ENCODE measurements at places on chromosomes 6 and 20.

- H3K27me3 ChIP-seq: no peaks in the 10 kb centered on the region
- no peak overlapping the region for H3K27ac ChIP-seq
- no peak for DNase-seq
- H3K4me1 ChIP-seq: no peaks in the 10 kb centered on the region
- no peaks in the 10 kb centered on the region for H3K36me3 ChIP-seq
Observed at GRCh38 chr6:131688286-131688685, 12.9 kb downstream of the OR2A4 start.

GRCh38 chr6:159951772-159952171 is 17.1 kb upstream of the IGF2R start:
- no peaks in the 10 kb centered on the region for H3K36me3 ChIP-seq
- no peak overlapping the region for H3K4me3 ChIP-seq
- no peaks in the 10 kb centered on the region for H3K27me3 ChIP-seq
- peaks cover 9% of the 10 kb centered on the region for H3K4me1 ChIP-seq
- DNase-seq: no peak
- no peak overlapping the region for H3K27ac ChIP-seq

GRCh38 chr20:20459726-20460125 is 91.8 kb downstream of the INSM1 start:
- DNase-seq: no peak
- peaks cover 6% of the 10 kb centered on the region for H3K4me1 ChIP-seq
- peaks cover 6% of the 10 kb centered on the region for H3K36me3 ChIP-seq

GRCh38 chr6:81304466-81304865 is 448.0 kb downstream of the TENT5A start:
- H3K36me3 ChIP-seq: no peaks in the 10 kb centered on the region
- DNase-seq: no peak
- H3K27me3 ChIP-seq: no peaks in the 10 kb centered on the region
- H3K4me3 ChIP-seq: no peak overlapping the region

DNA sequence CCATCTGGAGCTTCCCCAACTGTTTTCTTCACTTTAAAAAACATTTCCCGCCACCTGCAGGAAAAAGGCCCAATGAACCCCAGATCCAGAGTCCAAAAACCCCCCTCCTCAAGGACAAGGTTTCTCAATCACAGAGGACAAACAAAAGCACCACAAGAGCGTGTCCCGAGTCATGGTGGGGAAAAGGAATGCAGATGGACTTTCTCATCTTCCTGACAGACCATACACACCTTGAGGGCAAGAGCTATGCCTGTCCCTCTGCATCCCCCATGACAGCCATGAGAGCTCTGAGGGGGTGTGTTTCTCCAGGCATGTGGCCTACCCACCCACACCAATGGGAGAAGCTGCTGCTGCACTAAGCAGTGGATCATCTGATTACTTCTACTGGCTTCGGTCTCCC is 9.0 kb downstream of the PEX6 start:
- H3K27ac ChIP-seq: no peak overlapping the region
- H3K4me1 ChIP-seq: peaks cover 7% of the 10 kb centered on the region
- no peaks in the 10 kb centered on the region for H3K27me3 ChIP-seq
- H3K36me3 ChIP-seq: peaks cover 26% of the 10 kb centered on the region
- DNase-seq: no peak
- H3K4me3 ChIP-seq: no peak overlapping the region

DNA sequence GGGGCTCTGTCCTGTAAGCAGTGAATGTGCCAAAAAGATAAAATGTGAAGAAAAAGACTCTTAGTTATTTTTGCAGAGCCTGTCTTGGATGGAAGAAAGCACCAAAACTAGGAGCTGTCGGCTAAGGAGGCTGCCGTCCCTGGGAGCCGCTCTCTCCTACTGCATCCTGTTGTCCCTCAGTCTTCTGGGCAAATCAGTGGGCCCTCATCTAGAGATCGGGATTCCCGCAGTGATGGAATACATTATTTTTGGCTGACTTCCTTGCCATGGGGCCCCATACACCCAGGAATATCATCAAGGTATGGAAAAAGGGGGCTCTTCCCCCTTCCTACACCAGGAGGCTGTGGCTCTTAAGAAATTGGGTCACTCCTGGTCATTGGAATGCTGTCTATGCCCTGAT is 3.2 kb downstream of the TTLL2 start:
- DNase-seq: no peak
- no peaks in the 10 kb centered on the region for H3K4me1 ChIP-seq
- no peak overlapping the region for H3K27ac ChIP-seq
- no peaks in the 10 kb centered on the region for H3K36me3 ChIP-seq
- no peak overlapping the region for H3K4me3 ChIP-seq

DNA sequence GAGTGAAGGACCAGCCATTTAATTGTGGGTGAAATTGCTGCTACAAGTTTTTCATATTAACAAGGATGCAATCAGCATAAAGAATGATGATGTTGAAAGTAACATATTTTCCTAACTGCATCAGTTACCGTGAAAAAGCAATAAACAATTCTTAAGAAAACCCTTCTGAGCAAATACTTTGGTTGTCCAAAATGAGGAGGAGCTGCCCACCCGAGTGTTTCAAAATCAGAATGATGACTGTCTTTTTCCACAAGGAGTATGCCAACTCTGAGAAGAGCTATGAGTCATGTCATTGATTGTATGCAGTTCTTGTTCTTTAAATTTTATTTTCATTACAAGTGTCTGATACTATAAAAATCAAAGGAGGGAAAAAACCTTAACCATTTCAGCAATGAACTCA is 470.5 kb downstream of the COL12A1 start:
- peak overlapping the region; percentile 74 for H3K27ac ChIP-seq
- no peak overlapping the region for H3K4me3 ChIP-seq
- peak; percentile 89 for DNase-seq

- no peaks in the 10 kb centered on the region for H3K36me3 ChIP-seq
- peak; percentile 22 for DNase-seq
- no peaks in the 10 kb centered on the region for H3K4me1 ChIP-seq
- peaks cover 69% of the 10 kb centered on the region for H3K27me3 ChIP-seq
- H3K4me3 ChIP-seq: no peak overlapping the region
- H3K27ac ChIP-seq: no peak overlapping the region
Observed at GRCh38 chr6:68876792-68877493, 241.9 kb downstream of the ADGRB3 start.

DNA sequence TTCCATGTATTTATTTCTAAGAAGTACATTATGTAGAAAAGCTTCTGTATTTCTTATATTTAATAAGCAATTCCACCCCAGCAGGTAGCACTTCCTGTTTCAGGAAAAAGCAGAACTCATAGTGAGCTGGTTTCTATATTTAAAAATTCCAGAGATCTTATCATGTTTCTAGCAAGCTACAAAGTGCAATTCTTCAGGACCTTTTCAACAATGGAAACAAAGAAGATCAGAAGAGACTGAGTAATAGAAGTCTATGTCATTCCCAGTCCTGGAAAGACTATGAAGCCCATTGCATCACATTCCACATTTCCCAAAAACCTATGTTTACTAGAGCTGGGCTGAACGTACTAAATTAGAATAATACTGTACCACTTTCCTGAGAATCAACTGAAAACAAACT is 302.6 kb upstream of the NRSN1 start:
- H3K36me3 ChIP-seq: no peaks in the 10 kb centered on the region
- peak; percentile 7 for DNase-seq
- no peaks in the 10 kb centered on the region for H3K27me3 ChIP-seq
- no peak overlapping the region for H3K4me3 ChIP-seq
- H3K27ac ChIP-seq: no peak overlapping the region

- no peaks in the 10 kb centered on the region for H3K27me3 ChIP-seq
- H3K27ac ChIP-seq: no peak overlapping the region
- DNase-seq: no peak
- H3K4me1 ChIP-seq: no peaks in the 10 kb centered on the region
- no peak overlapping the region for H3K4me3 ChIP-seq
Observed at GRCh38 chr6:90038961-90039653, 144.8 kb downstream of the GJA10 start.

DNA sequence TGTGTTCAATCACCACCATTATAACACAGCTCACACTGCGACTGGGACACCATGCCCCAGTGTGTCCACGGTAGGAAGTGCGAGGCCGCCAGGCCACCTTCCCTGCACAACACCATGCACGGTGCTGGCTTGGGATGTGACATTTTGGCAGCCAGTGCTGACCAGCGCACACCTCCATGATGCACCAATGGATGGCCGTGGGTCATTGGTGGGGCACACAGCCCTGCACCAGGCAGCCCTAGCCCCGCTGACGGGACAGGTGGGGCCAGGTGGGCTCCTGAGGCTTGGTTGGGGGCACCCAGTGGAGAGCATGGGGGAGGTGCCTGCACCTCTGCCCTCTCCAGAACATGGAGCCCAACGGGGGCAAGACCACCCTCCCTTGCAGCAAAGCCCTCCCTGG is 18.2 kb upstream of the FRMD1 start:
- H3K27ac ChIP-seq: no peak overlapping the region
- no peak overlapping the region for H3K4me3 ChIP-seq
- H3K27me3 ChIP-seq: peaks cover 6% of the 10 kb centered on the region
- H3K4me1 ChIP-seq: no peaks in the 10 kb centered on the region
- no peaks in the 10 kb centered on the region for H3K36me3 ChIP-seq

GRCh38 chr6:52649536-52650160 is 21.3 kb upstream of the TMEM14A start:
- no peaks in the 10 kb centered on the region for H3K27me3 ChIP-seq
- H3K27ac ChIP-seq: no peak overlapping the region
- peaks cover 9% of the 10 kb centered on the region for H3K4me1 ChIP-seq
- H3K4me3 ChIP-seq: no peak overlapping the region

DNA sequence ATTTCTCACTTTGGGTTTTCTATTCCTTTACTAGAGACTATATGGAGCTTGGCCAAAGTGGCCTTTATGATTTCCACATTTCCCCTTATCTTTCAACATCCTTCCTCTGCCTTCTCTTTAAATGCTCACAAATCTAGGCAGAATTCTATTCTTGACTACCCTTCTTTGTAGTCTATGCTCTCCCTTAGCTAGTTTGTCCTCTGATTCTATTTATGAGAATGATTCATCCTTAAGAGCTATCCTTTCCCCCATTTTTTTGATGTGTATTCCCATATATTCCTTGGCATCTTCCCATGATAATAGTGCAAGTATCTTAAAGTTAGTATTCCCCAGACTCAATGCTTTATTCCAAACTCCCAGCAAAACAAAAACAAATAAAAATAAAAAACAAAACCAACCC is 53.1 kb downstream of the IL20RA start:
- H3K27ac ChIP-seq: no peak overlapping the region
- peaks cover 10% of the 10 kb centered on the region for H3K4me1 ChIP-seq
- H3K36me3 ChIP-seq: no peaks in the 10 kb centered on the region
- no peak for DNase-seq
- H3K4me3 ChIP-seq: no peak overlapping the region
- H3K27me3 ChIP-seq: peaks cover 18% of the 10 kb centered on the region

DNA sequence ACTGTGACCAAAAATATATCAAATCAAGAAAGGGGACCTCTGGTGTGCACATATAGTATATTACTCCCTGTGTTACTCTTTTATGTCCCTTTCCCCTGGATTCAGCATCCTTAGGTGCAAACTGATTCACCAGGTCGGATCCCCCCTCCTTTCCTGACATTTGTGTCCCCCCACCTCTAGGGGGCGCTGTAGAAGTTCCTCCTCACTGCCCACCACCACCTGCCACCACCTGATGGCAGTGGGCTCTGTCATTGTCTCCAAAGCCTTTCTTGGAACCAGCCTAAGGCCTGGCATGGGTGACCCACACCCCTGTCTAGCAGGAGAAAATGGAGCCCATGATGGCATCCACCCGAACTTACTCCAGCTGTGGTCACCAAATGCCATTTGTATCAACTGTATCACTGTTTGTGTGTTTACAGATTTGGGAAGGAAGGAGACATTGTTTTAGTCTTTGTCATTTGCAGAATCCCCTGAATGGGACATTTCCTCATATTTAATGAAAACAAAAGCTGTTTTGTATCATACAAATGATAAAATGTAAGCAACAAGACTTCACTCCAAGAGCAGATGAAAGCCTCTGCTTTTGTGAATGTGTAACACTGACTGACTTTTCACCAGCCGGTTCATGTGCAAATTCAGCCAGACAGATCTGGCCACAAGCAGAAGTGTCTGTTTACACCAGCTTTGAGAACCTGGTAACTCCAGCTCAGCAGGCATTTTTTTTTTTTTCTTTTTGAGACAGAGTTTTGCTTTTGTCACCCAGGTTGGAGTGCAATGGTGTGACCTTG is 66.2 kb downstream of the ARMC2 start:
- H3K4me3 ChIP-seq: no peak overlapping the region
- H3K36me3 ChIP-seq: no peaks in the 10 kb centered on the region
- no peak overlapping the region for H3K27ac ChIP-seq
- peak; percentile 29 for DNase-seq
- H3K27me3 ChIP-seq: no peaks in the 10 kb centered on the region

DNA sequence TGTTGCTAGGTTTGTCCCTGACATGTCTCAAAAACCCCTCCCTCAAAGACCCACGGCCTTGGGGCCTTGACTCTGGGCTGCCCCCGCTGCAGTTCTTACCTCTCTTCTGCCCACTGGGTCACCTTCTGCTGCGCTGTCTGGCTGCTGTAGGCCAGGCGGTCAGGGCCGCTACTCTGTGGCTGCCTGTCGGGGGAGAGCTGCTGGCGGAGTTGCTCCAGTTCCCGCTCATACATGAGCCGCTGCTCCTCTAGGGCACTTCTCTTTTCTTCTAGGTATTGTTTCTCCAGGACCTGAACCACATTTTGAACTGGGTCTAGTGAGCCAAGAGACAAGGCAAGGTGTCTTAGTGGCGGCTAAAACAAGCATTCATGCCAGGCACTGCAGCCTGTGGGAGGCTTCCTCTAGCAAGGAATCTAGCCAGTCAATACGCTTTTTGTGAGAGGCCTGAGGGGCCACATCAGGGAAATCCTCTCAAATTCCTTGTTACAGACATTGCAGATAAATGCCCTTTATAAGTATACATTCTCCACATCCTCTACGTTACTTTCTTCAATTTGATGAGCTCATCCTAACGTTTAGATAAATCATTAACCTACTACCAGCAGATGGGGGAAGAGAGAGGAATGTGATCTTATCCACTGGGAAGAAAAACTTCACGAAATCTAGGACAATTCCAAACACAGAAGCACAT is 110.3 kb upstream of the NUP153 start:
- DNase-seq: no peak
- H3K4me1 ChIP-seq: no peaks in the 10 kb centered on the region
- H3K36me3 ChIP-seq: no peaks in the 10 kb centered on the region
- no peaks in the 10 kb centered on the region for H3K27me3 ChIP-seq
- no peak overlapping the region for H3K4me3 ChIP-seq

GRCh38 chr6:2228392-2228791 is 17.0 kb downstream of the GMDS start:
- H3K27ac ChIP-seq: no peak overlapping the region
- no peak for DNase-seq
- peaks cover 26% of the 10 kb centered on the region for H3K4me1 ChIP-seq
- H3K27me3 ChIP-seq: no peaks in the 10 kb centered on the region
- peaks cover 6% of the 10 kb centered on the region for H3K36me3 ChIP-seq

Data from MCF 10A (cell line).